CD4-positive, alpha-beta T cell treated with Interleukin-15 for 4 hours (primary cell): ENCODE measurements at places on chromosomes 11 and 22.
A peak's percentile ranks its signal among the peaks of the same experiment; 100 is the strongest.

DNA sequence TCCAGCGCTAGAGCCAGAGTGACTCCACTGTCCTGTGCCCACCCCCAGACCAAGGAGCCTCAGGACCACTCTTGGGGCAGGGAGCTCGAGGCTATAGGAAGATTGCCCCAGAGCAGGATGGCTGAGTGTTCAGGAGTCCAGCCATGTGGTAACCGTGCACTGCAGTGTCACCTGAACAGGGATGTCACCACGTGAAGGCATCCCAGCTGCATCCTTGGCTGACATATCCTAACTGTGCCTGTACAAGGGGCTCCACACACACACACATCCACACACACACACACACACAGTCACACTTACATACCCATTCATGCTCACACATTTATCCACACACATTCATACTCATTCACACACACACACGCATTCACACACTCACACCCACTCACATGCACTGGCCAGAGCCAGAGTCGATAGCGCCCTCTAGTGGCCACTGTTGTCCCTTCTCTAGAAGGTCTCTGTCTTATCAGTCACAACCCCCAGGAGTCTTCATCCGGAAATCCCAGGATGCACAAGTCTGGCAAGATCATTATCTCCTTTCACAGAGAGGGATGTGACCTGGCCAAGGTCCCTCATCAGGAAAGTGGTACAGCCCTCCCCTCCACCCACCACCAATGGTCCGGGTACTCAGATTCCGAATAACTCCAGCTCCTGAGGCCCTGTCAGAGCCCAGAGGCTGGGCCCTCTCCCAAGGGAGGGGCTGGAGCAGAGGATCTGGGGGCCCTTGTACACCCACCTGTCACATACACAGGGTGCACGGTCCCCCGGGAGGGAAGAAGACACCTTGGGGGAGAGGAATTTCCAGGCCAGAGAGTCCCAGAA, 55.1 kb downstream of the IGLL5 start:
- peak; percentile 73 for DNase-seq

GRCh38 chr11:64786308-64786707, 8.0 kb upstream of the SF1 start:
- no peak for DNase-seq

- no peak for DNase-seq
These were observed 796 bp downstream of the POLDIP3 start for GRCh38 chr22:42613872-42614301.

DNA sequence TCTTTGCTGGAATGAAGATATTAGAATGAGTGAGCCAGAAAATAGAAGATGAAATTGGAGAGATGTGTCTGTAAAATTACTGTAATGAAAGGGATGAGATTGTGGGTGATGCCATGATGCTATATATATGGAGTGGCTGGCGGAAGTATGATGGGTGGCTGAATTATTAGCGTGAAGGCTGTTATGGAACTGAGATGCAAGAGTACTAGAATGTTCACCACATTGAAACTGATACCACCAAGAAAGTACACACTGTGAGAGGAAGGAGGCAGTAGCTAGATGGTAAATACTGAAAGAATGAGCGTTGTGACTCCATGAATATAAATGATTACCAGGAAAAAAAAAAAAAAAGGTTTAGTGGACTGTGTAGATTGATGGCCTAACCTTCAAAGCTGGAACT, 411.9 kb downstream of the CNTN5 start:
- DNase-seq = no peak

DNA sequence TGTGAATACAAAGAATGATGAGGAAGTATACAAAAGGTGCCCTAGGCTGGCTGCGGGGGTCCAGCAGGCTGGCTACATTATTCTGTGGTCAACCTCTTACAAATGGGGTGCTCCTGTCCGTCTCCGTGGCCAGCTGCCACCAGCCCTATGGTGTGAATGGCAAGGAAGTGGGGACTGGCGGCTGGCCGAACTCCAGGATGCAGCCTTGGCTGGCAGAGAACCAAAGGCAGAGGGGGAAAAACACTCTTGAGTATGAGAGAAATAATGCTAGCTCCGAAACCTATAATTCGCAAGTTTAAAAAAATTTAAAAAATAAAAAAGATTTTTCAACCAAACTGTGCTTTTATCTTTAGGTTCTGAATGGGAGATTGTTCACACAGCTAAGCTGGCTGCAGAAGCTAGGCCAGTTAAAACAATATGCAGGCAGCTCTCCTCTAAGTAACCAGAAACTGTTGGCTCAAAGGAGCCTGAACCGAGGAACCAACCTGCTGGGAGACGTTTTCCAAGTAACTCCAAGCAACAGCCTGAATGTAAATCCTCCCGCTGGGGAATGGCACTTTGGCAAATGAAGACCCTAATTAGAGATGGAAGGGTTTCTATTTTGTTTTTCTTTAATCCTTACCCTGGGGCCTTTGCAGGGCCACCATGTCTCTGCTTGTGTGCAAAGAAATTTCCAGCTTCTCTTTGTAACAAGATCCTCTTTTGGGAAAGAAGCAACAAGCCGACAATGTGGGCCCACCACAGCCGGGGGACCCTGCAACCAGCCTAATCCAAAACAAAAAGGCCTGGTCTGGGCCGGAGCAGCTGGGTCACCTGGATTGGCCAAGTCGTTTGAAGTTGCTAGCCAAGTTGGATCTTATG, 50.2 kb downstream of the C22orf31 start:
- DNase-seq = no peak

DNA sequence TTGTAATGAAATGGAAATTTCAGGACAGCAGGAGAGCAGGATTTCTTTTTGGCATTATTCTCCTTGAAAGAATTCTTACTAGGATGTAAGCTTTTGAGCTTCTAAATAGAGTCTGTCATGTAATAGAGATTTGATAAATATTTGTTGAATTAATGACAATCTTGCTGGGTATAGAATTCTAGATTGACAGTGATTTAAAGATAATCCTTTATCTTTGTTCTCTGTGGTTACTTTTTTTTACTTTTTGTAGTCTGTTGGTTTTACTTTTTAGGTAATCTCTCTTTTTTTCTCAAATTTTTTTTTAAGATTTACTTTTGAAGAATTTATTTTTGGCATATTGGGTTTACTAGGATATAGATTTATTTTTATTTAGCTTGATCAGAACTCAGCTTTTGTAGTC, 54.8 kb downstream of the TMEM135 start:
- no peak for DNase-seq

DNA sequence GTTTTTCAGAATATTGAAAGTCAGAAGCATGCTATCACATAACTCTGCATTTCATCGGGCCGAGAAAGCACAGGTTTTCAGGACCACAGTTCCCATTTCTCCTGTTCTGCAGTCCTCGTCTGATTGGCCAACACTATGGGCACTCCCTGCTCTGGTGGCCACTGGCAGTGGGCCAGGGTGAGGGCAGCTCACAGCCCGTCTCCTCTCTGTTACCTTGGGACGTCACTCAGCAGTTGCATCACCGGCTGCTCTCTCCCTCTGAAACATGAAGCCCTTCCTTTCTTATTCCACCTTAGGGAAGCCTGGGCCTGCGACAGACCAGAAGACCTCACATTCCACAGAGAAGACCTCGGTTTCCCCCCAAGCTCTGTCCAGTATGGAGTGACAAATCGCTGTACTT, 11.4 kb upstream of the MICAL3 start:
- no peak for DNase-seq

- no peak for DNase-seq
These were observed 48.0 kb upstream of the NARS2 start for GRCh38 chr11:78622666-78623065.

- no peak for DNase-seq
These were observed 75.8 kb downstream of the RAB30 start for GRCh38 chr11:82995754-82996398.

GRCh38 chr11:4830346-4830745, 9.2 kb downstream of the OR51F2 start:
- DNase-seq = no peak

DNA sequence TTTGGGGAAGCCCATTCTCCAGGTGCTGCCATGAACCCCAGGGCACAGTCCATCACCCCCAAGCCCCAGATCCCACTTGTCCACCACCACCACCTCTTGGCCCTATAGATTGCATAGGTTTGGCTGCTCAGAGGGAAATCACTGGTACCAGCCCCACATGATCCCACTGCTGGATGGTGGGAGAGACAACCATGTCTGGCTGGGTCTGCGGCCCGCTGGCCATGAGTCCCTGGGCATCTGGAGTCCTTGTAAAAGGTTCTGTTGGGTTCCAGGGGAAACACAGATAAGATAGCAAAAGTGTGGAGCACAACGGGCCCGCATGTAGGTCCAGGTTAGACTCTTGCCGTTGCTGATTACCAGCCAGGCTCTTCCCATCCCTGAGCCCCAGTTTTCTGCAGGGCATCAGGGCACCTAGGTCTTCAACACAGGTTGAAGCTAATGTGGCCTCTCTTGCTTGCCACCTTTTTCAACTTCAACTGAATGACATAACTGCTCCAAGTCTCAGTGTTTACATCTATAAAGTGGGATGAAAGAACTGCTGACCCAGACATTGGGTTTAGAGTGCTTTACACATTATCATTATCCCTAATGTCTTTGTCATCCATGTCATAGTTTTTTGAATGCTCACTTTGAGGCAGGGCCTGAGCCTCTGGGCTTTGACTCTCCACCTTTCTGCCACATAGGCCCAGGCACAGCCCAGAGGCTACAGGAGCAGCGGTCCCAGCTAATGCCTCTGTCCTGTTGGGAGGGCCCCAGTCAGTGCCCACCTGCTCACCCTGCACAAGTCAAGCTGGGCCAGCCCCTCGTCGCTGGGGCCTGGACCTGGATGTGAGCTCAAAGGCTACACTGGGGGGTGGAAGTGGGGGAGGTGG, 1.0 kb upstream of the TANGO2 start:
- DNase-seq = no peak

GRCh38 chr11:131579932-131580387, 209.5 kb downstream of the NTM start:
- no peak for DNase-seq

GRCh38 chr22:32050678-32051515, 7.8 kb downstream of the SLC5A1 start:
- peak; percentile 31 for DNase-seq

GRCh38 chr11:33690290-33691065, 10.1 kb downstream of the C11orf91 start:
- DNase-seq = no peak

DNA sequence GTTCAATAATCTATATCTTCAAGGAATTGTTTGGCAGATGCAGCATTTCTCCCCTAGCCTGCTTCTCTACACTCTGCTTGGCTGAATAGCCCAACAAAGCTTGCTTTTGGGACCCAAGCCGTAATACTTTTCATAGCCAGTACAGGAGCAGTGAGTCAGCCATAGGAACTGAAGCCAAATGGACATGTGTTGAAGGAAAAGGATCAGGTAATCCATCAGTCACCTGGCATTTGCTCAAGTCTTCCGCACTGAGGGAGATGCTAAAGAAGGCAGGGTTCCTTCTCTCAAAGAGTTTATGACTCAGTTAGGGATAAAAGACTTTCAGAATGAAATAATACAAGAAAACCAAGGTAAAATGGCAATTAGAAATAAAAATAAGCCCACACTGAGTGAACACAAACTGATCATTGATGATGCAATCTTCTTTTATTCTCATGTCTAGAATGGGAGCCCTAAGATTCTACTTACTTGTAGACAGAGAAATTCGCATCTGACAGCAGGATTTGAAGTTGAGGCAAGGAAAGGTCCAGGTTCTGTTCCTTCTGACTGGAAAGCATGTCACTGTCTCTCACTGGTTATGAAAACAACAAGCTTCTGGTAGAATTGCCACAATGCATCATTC, 13.2 kb downstream of the C11orf87 start:
- no peak for DNase-seq

DNA sequence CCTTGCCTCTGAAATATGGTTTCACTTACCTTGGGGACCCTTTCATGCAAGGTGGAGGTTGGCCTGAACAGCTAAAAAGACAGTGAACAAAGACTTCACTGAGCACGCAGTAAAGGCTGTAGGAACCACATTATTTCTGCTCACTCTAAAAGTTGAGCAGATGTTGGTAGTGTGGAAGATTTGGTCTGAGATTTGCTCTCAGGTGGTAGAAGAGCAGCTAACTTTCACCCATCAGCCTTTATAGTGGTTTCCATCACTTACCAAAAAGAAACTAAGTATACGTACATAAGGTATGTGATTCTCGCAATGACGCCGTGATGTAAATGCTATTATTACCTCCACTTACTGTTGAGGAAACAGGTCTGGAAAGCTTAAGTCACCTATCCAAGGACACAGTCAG, 47.3 kb downstream of the PRR5L start:
- no peak for DNase-seq

DNA sequence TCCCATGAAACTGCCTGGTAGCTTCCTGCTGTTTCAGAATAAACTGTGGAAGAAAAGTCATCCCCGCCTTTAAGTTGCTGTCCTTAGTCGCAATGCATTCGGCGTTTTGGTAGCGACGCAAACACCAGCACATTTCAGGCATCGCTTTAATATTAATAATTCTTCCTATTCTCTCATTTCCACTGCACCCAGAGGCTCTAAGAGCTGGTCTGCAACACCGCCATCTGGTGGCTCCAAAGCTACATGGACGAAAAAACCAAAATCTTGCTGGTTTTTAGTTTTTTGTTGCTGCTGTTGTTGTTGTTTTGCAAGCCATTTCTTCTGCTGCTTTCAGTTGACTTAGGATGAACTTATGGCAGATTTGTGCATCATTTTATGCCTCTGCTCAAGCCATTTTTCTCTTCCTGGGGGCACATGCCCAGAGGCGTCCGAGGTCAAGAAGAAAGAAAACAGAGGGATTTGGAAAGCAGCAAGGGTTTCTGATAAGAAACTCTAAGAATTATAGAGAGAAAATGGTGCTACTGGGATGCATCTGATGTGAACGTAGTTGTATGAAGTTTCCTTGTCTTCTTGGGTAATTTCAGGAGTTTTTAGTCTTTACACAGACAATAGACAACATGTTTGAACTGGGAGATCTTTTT, 345.4 kb upstream of the KIRREL3 start:
- DNase-seq = no peak

GRCh38 chr11:70145071-70145470, 58.0 kb upstream of the FADD start:
- DNase-seq = no peak

- DNase-seq = no peak
These were observed 33.6 kb downstream of the DBX1 start for GRCh38 chr11:20126724-20127123.

- no peak for DNase-seq
These were observed 122.6 kb upstream of the SORL1-AS1 start for GRCh38 chr11:121575250-121575962.

GRCh38 chr11:117417856-117418255, 90.2 kb downstream of the CEP164 start:
- no peak for DNase-seq

DNA sequence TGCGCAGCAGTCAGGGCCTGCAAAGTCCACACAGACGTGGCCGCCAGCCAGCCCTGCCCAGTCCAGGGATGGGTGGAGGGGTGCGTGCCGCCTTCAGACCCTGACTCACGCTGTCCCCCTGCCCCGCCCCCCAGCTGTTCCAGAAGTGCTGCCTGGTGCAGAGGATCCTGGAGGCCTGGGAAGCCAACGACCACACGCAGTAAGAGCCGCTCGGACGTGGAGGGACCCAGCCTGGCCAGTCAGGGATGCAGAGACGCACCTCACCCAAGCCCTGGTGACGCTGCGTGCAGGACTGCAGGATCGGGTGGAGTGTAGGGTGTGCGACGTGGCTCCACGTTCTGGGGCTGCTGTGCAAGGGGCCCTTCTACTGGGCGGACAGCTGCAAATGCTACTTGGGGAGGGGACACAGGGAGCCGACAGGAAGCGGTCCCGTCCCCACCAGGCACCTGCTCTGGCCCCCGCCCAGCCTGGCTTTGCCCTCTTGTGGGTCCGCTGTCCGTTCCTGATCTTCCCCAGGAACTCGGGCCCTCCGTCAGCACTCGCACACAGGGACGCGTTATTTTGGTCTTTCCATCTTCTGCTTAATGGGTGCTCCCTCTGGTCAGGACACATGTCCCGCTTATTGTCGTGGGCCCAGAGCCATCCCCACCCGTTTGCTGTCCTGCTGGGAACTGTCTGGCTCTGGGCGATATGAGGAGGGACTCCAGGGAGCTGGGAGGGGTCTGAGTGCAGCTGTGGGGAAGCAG, 42.5 kb downstream of the SBF1 start:
- DNase-seq = no peak
